ENCODE measurements at places on chromosomes 6 and 20.

DNA sequence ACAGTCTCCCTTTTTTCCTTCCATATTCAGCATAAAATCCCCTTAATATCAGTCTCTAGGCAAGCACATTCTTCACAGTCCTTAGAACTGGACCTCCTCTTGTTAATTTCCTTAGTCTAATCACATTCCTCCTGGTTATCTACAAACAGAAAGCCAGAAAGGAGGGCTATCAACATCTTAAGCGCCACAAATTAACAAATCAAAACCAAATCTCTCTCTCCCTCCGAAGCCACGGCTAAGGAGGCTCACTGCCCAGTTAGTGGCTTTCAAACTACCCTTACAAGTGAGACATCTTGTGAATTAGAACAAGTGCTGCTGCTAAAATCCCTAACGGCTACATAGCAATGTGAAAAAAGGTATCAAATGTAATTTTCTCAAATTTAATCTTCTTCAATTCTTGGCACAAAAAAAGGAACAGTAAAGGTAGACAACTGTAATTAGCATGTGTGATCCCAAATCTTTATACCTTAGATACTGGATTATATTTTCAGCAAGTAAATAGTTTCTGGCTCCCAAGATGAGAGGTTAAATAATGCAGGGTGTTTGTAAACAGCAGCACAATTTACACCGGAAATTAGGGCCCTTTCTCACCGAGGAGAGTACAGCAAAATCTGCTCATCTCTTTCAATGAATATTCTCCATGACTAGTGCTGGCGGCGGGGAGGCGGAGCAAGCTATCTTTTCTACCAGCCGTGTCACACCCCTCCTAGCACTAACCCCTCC lies 1.4 kb upstream of the TRIM39 start:
- DNase-seq: no peak

GRCh38 chr6:155832596-155832995 lies 377.0 kb upstream of the NOX3 start:
- no peak for DNase-seq

DNA sequence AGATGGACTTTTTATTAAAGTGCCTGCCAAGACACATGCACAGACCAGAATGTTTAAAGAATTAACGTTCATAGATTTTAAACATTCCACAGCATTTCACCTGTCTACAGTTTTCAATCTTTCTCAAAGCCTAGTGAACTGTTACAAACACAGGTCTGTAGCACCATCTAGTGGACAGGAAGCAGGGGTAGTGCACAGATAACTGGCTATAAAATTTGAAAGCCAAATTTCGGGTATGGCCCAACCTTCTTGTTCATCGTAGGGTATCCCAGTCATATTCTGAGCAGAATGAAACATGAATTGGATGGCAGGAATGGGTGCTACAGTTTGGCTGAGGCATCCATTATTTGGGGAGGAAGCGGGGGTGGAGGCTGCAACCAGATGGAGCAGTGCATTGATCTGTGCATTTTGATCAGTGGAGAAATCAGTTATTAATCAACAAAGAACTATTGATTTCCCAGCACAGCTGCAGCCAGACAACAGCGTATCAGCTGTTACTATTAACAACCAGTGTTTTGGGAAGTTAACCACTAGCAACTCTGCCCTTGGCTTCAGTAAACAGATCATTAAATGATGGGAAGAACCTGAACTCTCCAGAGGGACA lies 56.1 kb upstream of the B3GAT2 start:
- DNase-seq: peak; percentile 46

DNA sequence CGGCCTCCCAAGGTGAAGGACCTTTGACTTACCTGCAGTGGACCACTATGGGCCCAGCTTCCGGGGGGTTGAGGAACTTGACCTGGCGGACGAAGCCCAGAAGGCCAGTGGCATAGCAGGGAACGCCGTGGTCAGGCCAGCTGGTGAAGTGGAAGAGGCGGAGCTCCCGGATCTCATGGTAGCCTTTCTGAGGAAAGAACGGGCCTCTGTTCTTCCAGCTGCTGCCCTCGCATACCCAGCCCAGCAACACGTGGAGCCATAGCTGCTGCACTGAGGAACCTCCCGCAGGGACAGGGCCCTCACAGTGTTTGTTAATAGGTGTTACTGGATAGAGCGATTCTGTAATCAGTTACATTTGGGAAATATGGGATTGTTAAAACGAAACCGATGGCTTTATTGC lies 492.1 kb upstream of the CHD6 start:
- DNase-seq: no peak

- no peak for DNase-seq
Observed at GRCh38 chr20:18919996-18920395, 106.4 kb downstream of the SCP2D1 start.

DNA sequence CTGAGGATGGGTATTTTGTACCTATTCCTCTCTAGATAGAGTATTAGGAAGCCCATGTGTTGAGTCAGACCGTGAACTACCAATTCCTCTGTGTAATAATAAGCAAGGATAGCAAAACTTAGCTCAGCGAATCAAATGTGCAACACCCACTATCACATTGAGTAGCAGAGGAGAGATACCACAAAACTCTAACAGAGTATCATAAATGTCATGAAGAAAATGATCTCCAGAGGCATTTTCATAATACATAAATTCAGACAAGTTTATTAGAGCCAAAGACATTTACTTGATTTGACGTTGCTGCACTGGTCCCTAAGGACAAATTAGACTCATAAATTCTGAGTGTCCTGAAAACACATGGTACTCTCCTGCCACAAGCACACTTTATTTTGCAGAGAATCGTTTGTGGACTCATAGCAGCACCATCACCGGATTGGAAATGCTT lies 245.2 kb downstream of the HAO1 start:
- no peak for DNase-seq

GRCh38 chr6:506920-507622 lies 115.5 kb downstream of the IRF4 start:
- DNase-seq: no peak

GRCh38 chr6:152463164-152463563 lies 174.0 kb downstream of the SYNE1 start:
- DNase-seq: no peak

GRCh38 chr6:65259059-65259458 lies 448.0 kb downstream of the EYS start:
- DNase-seq: no peak

DNA sequence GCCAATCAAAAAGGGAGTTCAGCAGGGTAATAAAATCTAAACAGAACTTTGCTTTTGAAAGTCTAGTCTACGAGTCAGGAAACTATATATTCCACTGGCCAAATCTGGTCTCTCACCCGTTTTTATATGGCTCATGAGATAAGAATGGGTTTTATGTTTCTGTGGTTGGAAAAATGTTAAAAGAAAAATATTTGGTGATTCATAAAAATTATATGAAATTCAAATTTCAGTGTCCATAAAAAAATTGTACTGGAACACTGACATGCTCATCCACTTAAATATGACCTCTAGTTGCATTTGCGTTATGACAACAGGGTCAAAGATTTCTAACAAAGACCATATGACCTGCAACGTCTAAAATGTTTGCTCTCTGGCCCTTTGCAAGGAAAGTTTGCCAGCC lies 22.3 kb upstream of the LAMP5 start:
- DNase-seq: no peak
